ENCODE measurements at places on chromosomes 4 and X. TPM values are rescaled to one million over a fixed set of nuclear protein-coding genes. Genes with fewer than 3 reads are reported as not detected.

The GPC3 gene
- 0.98 TPM for total RNA-seq

The ADH1B gene
- total RNA-seq = 1.8 TPM

The EPHA5 gene
- not detected for total RNA-seq

The SLC6A8 gene
- 101 TPM for total RNA-seq

The PPEF2 gene
- total RNA-seq = not detected

The GSX2 gene
- total RNA-seq = not detected

The PABPC4L gene
- not detected for total RNA-seq

The STPG2 gene
- not detected for total RNA-seq

The GPR78 gene
- total RNA-seq = not detected

The ATOH1 gene
- total RNA-seq = not detected

- no peak for DNase-seq
Measured at GRCh38 chrX:10619425-10620046, 849 bp downstream of the MID1 start.

- no peak for DNase-seq
Measured at GRCh38 chr4:122701965-122702364, 30.5 kb upstream of the BBS12 start.

DNA sequence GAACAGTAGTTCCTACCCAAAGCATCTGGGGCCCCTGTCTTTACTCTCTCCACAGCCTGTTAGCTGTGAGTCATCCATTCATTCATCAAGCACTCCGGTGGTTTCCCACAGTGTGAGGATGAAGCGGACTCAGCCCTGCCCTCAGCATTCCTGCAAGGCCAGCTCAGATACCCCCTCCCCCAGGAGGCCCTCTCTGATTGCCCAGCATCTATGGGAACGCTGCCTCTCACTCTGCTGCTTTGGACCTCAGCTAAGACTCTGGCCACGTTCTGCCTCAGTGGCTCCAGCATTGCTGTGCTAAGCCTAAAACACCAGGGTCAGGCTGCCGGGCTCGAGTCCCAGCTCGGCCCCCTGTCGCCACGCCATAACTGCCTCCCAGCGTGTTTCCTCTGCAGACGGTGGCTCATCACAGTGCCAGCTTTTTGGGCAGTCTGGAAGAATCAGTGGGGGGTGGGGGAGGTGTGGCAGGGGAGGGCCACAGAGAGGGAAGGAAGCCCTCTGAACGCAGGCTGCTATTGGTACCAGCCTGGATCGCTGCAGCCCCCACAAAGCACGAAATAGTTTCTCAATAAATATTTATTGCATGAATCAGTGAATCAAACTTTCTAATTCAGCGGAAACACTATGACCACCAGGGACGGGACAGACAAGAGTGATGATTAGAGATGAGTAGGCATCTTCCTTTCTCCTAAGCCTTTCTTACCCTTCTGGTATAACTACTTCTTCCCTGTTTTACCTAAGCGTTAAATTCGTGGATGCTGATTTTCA is 74.4 kb downstream of the SORCS2 start:
- DNase-seq = peak; percentile 32

DNA sequence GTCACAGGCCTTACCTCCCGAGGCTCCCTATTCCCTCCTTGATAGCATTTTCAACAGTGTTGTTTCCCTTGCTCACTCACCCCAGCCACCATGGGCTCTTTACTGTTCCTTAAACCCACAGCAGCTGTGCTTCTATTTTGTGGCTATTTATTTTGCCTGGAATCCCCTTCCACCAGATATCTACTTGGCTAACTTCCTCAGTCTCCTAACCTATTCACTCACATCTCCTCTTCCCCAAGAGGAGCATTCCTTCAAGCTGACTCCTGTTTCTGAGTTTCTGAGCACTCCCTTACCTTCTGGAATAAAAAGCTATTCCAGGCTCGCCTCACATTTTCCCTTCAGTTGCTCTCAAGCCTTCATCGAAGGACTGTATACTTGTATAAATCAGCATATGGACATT is 50.5 kb downstream of the CXCL1 start:
- no peak for DNase-seq

GRCh38 chr4:122548886-122549630 is 71.8 kb downstream of the IL21 start:
- DNase-seq = no peak

DNA sequence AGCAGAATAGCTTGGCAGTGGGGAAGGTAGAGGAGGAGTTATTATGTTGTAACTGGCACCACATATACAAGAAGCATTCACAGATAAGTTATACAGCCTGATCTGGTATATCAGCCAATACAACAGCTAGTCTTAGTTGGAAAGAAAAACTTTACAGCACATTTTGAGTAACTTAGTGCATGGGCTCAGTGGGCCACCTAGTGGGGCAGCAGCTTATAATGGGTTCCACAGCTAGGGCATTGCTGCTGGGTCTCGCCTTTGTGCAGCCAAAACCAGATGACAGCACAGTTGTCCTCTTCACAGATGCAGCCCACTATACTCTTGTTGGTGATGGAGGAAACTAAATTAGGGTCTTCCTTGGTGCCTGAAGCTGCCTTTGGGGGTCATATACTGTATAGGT is 448.1 kb upstream of the RASGEF1B start:
- no peak for DNase-seq

- no peak for DNase-seq
Measured at GRCh38 chr4:4810092-4810774, 49.2 kb upstream of the MSX1 start.

- DNase-seq = no peak
Measured at GRCh38 chr4:21380861-21381260, 567.7 kb downstream of the KCNIP4 start.

GRCh38 chr4:152735396-152735859 is 44.1 kb downstream of the TIGD4 start:
- DNase-seq = peak; percentile 12

DNA sequence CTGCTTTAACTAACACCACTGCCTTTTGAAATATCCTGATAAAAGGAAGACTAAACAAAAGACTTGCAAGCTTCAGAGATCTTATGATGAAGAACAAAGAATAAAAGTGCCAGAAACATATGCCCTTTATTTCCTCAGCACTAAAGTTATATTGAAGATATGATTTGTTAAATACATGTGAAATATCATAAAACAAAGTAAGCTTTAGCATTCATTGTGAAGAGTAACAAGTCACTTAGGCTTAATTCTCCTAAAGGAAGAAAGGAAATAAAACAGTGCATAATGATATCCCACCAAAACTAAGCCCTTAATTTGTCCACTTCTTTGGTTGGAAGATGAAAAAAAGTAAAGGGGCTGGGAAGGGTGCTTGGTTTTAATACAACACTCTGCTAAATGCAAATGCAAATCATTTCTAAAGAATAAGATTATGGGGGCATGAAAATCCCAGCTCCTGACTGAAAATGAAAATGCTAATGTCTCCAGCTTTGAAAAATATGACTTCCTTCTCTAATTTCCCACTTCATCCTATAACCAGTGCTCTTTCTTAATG is 227.2 kb downstream of the FAT4 start:
- no peak for DNase-seq

- DNase-seq = no peak
Measured at GRCh38 chr4:148162991-148163390, 279.2 kb downstream of the NR3C2 start.

DNA sequence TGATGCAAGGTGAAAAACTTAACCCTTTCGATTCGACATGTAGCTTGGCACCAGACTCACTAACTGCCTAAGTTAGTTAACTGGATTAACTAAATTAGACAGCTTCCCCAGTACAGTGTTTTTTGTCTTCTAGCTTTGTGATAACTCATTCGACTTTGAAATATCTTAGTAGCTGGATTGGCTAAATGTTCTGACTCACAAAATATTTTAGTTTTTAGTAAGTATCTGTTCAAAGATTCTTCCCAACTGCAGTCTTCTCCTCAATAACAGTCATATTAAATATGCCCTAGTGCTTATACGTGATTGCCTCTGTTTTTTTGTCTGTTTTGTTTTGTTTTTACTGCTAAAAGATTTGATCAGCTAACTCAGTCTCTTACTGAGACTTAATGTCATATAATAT is 102.9 kb downstream of the KCNIP4 start:
- DNase-seq = no peak

DNA sequence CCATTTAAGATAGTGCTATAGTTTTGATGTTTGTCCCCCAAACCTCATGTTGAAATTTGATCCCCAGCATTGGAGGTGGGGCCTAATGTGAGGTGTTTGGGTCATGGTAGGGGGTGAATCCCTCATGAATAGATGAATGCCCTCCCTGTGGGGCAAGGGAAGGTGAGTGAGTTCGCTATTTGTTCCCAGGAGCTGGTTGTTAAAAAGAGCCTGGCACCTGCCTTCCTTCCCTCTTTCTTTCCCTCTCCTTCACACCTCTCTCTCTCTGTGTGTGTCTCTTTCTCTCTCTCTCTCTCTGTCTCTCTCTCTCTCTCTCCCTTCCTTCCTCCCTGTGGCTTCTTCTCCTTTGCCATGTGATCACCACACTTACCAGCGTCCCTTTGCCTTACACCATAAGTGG is 160.7 kb downstream of the AASDH start:
- DNase-seq = no peak

GRCh38 chr4:28518561-28519165 is 1658.0 kb downstream of the STIM2 start:
- no peak for DNase-seq

GRCh38 chrX:152915541-152916241 is 17.8 kb downstream of the ZNF185 start:
- peak; percentile 18 for DNase-seq

DNA sequence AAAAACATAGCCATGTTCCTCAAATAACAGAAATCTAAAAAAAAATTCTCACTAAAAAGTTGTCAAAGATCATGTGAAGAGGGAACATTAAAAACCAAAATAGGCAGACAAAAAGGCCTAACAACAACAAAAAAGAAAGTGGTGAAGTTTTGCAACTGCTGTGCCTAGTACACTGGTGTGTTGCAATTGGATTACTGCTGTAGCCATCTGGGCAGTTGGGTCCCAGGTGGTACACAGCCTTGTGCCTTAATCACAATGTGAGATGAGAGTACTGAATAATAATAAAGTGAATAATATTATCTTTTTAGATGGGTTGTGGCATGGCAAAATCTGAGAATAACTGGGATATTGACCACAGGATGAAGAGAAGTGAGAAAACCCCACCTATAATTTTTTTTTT is 12.0 kb downstream of the C4orf54 start:
- no peak for DNase-seq

DNA sequence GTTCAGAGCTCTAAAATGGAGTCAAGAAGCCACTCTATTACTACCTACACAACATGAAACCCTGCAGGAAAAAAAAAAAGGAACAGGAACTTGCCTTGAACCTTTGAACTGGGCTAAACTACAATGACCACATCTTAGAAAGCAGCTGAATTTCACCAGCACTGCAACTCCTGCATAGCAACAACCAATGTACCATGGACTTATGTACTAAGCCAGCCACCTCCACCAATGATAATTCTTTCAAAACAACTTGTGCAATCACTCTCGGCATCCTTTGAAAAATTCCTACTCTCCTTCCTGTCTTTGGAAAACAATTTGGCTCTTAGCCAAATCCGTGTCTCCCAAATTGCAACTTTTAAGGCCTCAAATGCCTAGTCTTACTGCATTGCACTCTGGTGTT is 26.8 kb upstream of the FMR1 start:
- DNase-seq = no peak

GRCh38 chr4:55853484-55854046 is at the start of gene EXOC1:
EXOC1 (plus strand) TSS chr4:55853648; CDS start chr4:55858324, 4,676 bp downstream.
- DNase-seq = peak; percentile 93

- no peak for DNase-seq
Measured at GRCh38 chr4:185304944-185305690, 90.6 kb downstream of the LRP2BP start.

GRCh38 chrX:151700581-151700980 is 5.3 kb downstream of the PRRG3 start:
- DNase-seq = no peak

- DNase-seq = peak; percentile 32
Measured at GRCh38 chrX:68710870-68711576, 63.6 kb downstream of the STARD8 start.

DNA sequence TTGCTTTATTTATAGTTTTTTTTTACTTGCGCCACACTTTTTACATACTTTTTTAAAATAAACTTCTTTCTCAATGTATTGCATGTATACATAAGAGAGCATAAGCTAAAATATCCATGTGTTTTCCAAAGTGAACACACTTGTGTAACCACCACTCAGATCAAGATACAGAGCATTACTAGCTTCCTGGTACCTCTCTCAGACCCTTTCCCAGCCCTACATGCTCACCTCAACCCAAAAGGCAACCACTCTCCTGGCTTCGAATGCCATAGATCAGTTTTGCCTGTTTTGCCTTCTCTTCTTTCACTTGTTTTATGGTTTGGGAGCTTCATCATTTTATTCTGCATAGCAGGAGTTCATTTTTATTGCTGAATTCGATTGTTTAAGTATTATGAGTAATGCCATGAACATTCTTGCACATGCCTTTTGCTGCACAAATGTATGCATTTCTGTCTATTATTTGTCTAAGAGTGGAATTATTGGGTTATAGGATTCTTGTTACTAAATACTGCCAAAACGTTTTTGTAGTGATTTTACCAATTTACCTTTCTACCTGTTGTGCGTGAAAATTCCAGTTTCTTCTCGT is 45.9 kb upstream of the NUDT6 start:
- DNase-seq = no peak

- no peak for DNase-seq
Measured at GRCh38 chrX:23504895-23505294, 162.4 kb upstream of the PRDX4 start.

DNA sequence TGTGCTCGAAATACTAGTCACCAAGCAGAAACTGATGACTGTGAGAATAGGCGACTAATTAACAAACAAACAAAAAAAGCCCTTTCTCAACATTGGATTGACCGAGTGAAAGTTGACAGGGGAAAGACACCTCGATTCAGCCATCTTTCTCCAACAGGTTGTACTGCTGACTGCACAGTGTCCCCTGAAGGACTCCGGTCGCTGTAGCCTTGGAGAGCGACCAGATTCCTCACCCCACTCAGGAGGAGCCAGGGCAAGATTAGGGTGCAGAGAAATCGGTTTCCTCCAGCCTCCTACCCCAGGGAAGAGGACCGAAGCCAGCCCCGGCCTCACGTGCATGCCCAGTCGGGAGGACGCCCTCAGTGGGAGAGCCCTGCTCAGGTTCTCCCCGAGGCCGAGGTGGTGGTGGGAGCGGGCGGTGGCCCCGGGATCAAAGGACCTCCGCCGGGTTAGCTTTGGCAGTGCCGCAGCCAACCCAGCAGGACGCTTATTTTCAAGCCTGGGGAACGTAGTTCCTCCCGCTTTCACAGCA is 1.1 kb upstream of the RAP1GDS1 start:
- DNase-seq = peak; percentile 7

- no peak for DNase-seq
Measured at GRCh38 chr4:7745301-7745885, 194.3 kb downstream of the AFAP1 start.

DNA sequence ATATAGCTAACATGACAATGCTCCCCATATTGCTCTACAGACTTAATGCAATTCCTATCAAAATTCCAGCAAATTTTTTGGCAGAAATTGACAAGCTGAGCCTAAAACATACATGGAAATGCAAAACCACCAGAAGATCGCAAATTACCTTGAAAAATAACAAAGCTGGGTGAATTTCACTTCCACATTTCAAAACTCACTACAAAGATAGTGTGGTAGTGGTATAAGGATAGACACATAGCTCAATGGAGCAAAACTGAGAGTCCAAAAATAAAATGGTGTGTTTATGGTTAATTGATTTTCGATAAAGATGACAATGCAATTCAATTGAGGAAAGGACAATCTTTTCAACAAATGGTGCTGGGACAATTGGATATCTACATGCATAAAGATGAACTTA is 65.8 kb downstream of the SLC9A7 start:
- DNase-seq = no peak

GRCh38 chrX:95536661-95537060 is 1148.0 kb upstream of the DIAPH2 start:
- no peak for DNase-seq

All from HCT116 (cell line).